Activated T-helper 2 cell treated with anti-CD3 and anti-CD28 coated beads, Interferon-gamma antibody, Interleukin-2, Interleukin-4, amounts not matched to agents 10 μg/mL and 5 μg/mL and 100 μg/mL, durations not matched to agents 14 hours and 24 hours and 36 hours (primary cell): ENCODE measurements at places on chromosomes 16 and 17. TPM values are rescaled to one million over a fixed set of nuclear protein-coding genes. Genes with fewer than 3 reads are reported as not detected.
A peak's percentile ranks its signal among the peaks of the same experiment; 100 is the strongest.

- DNase-seq, result peak; percentile 36
Measured at GRCh38 chr17:3827124-3827773, 18.8 kb downstream of the NCBP3 start.

GRCh38 chr16:88614818-88615580, 23.4 kb upstream of the IL17C start:
- DNase-seq, result no peak

- no peak for DNase-seq
Measured at GRCh38 chr17:13429201-13429600, 172.5 kb downstream of the HS3ST3A1 start.

- DNase-seq, result no peak
Measured at GRCh38 chr16:3712861-3713372, 4.4 kb downstream of the TRAP1 start.

- DNase-seq, result no peak
Measured at GRCh38 chr16:53509906-53510703, 7.1 kb upstream of the AKTIP start.

DNA sequence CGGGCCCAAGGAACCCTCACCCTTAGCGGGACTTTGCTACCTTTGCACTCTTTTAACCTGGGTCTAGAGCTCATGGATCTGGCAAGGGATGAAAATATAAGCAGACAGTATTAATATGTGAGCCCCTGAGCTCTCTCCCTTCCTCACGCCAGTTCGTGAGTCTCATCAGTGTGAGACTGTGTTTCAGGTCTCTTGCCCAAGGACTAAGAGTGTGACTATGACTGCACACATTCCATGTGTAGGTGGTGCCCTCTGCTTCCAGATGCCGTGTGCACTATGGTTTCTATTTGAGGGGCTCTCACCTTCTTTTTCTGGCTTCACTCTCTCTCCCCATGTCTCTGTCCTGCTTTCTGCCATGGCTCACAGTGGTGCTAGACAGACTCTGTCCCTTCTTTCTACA, 40.5 kb downstream of the DHRS7B start:
- DNase-seq, result no peak

GRCh38 chr17:68908045-68908444, 47.1 kb downstream of the ABCA8 start:
- no peak for DNase-seq

DNA sequence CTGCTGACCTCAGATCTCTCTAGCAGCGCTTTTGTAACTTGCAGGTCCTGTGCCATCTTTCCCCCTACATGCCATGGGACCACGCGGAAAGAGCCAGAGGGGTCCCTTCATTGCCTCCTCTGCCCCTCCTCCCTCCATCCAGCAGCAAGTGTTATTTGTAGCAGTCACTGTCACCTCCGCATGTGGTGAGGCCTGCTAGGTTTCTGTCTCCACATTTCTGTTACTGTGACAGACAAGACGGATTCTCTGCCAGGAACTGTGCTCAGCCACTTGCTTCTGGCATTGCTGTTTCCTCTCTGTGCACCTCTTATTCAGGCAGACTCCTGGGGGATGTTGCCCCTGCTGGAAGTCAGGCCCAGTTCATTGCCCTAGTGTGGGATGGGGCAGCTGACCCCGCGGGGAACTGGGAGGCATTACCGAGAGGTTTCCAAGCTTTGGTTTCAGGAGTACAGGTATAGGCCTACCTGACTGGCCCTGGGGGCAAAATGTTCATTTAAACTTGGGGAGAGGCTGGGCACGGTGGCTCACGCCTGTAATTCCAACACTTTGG, 61.2 kb downstream of the RAB11FIP4 start:
- DNase-seq, result no peak

GRCh38 chr16:67790071-67790470, 16.3 kb downstream of the RANBP10 start:
- no peak for DNase-seq

GRCh38 chr17:17402558-17402957, 74.2 kb upstream of the MED9 start:
- DNase-seq, result no peak

Gene ADGRG3
- not detected in 2 replicates for total RNA-seq

Gene LRRC46
- total RNA-seq, result 0.64 and 0.92 TPM in 2 replicates

Gene EEF2K
- total RNA-seq, result 40.4 and 41.0 TPM in 2 replicates

Gene SHCBP1
- total RNA-seq, result 45.6 and 46.9 TPM in 2 replicates

Gene SLC38A8
- 0.28 TPM in 1 of 2 replicates, not detected in the other for total RNA-seq
